Right renal cortex interstitium (tissue), 3 donors: ENCODE measurements at places on chromosomes 12 and 14. TPM values are rescaled to one million over a fixed set of nuclear protein-coding genes. Genes with fewer than 3 reads are reported as not detected.

ATF7IP gene
- polyA plus RNA-seq: 56.3 TPM

SLC5A8 gene
- 34.0 TPM for polyA plus RNA-seq

MYO1H gene
- 1.4 TPM for polyA plus RNA-seq

TSHR gene
- polyA plus RNA-seq: 0.14 TPM

ASB2 gene
- 0.24 TPM for polyA plus RNA-seq

KCNMB4 gene
- polyA plus RNA-seq: 25.1 TPM

GPR137C gene
- 6.6 TPM for polyA plus RNA-seq

HOXC13 gene
- not detected for polyA plus RNA-seq

RNF212B gene
- polyA plus RNA-seq: 1.6 TPM

PTGES3 gene
- 363 TPM for polyA plus RNA-seq

CD163L1 gene
- polyA plus RNA-seq: 1.6 TPM

CNTN1 gene
- polyA plus RNA-seq: 56.5 TPM

SLC8A3 gene
- polyA plus RNA-seq: 0.57 TPM

KCNC2 gene
- 0.44 TPM for polyA plus RNA-seq

EML1 gene
- 38.0 TPM for polyA plus RNA-seq

AQP6 gene
- polyA plus RNA-seq: 19.3 TPM

RNASE13 gene
- polyA plus RNA-seq: 0.36 TPM

BATF gene
- polyA plus RNA-seq: 0.47 TPM

ATF7 gene
- 38.8 TPM for polyA plus RNA-seq

RPS6KL1 gene
- 1.6 TPM for polyA plus RNA-seq

AJUBA gene
- polyA plus RNA-seq: 93.8 TPM

CLEC1B gene
- polyA plus RNA-seq: 0.87 TPM

DACT1 gene
- polyA plus RNA-seq: 35.5 TPM

ABHD12B gene
- 0.33 TPM for polyA plus RNA-seq

CHGA gene
- 0.08 TPM for polyA plus RNA-seq

CDH24 gene
- polyA plus RNA-seq: 13.3 TPM

KSR2 gene
- 0.75 TPM for polyA plus RNA-seq

LYSET gene
- 43.2 TPM for polyA plus RNA-seq

CCDC175 gene
- 0.21 TPM for polyA plus RNA-seq

SYT10 gene
- 1.2 TPM for polyA plus RNA-seq

RTL1 gene
- not detected for polyA plus RNA-seq

CLEC1A gene
- polyA plus RNA-seq: 4.0 TPM

E2F7 gene
- 6.4 TPM for polyA plus RNA-seq

RPL10L gene
- not detected for polyA plus RNA-seq

SALL2 gene
- polyA plus RNA-seq: 65.4 TPM

SRRM4 gene
- polyA plus RNA-seq: 0.01 TPM

GEMIN2 gene
- 28.5 TPM for polyA plus RNA-seq

PRKD1 gene
- 31.3 TPM for polyA plus RNA-seq

HOXC11 gene
- polyA plus RNA-seq: 1.5 TPM
